Stimulated activated CD4-positive, alpha-beta T cell treated with anti-CD3 and anti-CD28 coated beads, TNF-alpha, amount 100 ng/mL, for 4 hours (primary cell): ENCODE measurements at places on chromosomes 11 and 22.

- no peak for DNase-seq
Measured at GRCh38 chr11:86637988-86638387, 34.4 kb downstream of the ME3 start.

DNA sequence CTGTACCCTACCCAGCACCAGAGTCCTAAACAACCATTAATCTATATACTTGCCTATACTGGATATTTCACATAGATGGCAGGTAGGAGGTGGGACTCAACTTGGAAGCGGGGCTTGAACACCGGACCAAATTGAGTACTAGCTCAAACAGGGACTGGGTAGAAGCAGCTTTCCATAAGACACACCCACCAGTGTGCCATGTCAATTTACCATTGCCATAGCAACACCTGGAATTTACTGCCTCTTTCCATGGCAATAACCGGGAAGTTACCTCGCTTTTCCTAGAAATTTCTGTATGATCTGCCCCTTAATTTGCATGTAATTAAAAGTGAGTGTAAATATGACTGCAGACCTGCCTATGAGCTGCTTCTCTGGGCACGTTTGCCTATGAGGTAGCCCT lies 38.6 kb upstream of the CUL5 start:
- DNase-seq = no peak

DNA sequence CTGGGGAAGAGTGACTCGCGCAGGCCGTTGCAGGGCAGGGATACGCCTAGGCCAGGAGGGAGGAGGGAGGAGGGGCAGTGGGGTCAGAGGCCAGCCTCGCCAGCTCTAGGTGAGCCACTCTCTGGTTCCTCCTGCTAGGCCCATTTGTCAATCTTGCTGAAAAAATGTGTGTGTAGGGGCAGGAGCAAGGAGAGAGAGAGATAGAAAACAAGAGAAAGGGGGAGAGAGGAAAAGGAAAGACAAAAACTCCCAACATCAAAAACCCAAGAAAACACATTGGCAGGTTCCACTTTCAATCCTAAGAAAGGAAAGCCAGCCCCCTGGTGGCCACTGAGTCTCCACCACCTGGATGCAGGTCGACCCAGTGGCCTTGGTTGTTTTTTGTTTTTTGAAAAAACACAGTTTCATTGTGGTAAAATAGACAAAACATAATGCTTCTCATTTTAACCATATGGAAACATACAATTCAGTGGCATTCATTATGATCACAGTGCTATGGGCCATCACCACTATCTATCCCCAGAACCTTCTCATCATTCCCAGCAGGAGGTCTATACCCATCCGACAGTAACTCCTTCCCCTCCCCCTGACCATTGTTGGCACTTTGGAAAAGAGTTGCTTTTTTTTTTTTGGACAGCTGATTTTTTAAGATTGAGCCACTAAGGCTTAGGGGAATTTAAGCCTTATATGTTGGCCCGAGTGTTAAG lies 10.9 kb downstream of the OMP start:
- DNase-seq = no peak

DNA sequence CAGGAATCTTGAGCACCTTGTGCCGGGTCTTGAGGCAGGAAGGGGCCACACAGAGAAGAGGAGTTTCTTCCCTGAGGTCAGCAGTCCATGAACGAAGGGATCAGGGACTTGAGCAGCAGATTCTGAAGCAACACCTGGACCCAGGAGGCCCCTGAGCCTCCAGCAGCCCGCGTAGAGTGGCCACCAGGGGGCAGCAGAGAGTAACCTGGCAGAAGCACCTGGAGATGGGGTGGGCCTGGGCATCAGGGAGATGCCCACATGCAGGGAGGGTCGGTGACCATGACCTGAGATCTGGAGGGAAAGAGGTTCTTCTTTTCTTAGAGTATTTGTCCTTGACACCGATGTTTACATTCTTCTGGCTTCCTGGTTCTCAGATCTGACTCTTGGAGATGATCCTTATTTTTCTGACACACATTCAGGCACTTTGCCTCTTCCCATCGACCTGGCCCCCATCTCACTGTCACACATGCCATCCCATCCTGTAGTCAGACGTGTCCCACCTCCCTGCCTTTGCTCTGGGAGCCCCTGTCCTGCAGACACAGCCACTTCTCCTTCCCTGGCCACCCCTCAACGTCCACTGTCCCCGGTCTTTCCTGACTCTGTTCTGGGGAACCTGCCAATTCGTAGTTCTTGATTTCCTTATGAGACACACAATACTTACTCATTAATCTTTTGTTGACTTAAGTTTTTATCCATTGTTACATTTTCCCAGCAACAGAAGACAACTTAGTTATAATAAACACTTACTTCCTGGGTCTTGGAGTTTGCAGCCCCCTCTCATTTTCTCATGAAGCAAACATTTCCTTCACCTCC lies 66.5 kb downstream of the GGTLC2 start:
- DNase-seq = peak; percentile 61

GRCh38 chr11:61607426-61607825 lies 26.6 kb upstream of the SYT7 start:
- DNase-seq = no peak

DNA sequence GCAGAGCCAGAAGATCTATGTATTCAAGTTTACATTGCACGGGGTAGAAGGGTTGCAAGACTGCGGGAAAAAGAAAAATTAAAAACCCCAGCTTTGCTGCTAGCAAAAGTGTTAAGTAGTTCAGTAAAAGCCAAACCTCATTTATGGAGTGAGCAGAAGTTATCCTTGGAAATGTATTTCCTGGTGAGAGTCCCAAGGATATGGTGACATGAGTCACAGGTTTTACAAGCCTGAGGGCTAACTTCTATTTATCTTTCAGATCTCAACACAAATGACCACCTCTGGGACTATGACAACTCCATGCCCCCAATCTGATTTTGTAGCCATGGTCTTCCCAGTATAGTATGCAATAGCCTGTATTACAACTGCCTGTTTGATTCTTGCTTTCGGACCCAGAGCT lies 26.1 kb downstream of the ABTB2 start:
- no peak for DNase-seq

DNA sequence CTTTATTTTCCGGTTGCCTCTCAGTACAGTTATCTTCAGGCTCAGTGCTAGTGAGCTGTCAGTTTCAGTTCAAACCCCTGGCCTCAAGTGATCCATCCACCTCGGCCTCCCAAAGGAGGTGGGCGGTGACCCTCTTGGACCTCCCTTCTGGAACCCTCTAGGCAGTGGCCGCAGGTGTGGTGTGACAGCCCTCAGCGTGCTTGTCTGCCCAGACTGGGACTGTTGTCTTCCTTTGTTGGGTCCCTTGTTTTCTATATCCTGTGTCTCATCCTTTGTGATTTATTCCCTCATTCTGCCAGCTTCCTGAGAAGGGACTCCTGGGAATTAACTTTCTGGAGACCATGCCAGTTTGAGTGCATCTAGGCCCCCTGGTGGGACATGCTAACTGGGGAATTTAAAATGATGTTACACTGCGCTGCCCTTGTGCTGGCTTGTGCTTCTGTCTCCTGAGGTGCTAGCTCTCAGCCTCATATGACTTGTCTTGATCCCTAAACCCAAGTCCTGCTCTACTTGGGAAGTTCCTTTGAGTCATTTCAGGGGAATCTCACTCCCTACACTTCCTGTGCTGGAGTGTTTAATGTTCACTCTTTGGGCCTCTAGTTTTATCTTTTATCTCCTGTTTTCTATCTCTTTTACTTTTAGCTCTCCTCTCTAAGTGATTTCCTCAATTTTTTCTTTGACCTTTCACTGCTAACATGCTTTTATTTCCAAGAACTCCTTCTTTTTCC lies 19.4 kb downstream of the MED15 start:
- no peak for DNase-seq

DNA sequence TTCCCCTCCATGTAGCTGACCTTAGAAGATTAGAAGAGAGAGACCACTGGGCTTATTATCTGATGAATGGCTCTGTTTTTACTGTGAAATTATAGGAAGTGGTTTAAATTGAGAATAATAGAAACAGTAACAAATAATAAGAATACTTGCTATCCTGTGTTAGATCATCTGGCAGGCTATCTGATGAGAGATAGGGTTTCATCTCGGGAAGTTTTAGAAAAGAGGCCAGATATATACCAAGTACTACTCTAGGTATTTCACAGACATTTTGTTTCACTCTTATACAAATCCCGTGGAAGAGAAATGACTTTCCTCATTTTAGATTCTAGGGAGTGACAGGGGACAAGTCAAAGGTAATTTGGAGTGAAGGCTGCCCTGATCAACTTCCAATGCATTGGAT lies 198.4 kb downstream of the MAML2 start:
- DNase-seq = no peak
